ENCODE measurements at places on chromosomes 16 and 17. TPM values are rescaled to one million over a fixed set of nuclear protein-coding genes. Genes with fewer than 3 reads are reported as not detected.

DNA sequence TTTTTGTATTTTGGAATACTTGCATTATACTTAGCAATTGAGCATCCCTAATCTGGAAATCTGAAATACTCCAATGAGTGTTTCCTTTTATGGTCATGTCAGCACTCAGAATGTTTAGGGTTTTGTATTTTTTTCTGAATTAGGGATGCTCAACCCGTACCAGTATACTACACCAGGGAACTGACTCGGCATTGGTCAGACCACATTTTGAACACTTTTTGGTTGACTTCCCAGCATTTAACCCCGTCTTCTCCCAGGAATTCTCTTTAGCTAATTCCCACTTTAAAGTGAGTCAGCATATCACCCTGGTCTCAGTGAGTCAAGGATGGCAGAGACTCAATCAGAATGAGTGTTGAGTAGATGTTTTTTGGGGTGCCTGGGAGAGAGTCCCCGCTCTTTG lies 177.9 kb downstream of the SPECC1 start:
- no peak for DNase-seq

The TSR3 gene
- 41.5 TPM for total RNA-seq

GRCh38 chr17:43840814-43841213 lies 6.2 kb upstream of the CD300LG start:
- peak; percentile 57 for DNase-seq

GRCh38 chr17:48011405-48012150 lies 26.0 kb downstream of the COPZ2 start:
- DNase-seq = peak; percentile 64

DNA sequence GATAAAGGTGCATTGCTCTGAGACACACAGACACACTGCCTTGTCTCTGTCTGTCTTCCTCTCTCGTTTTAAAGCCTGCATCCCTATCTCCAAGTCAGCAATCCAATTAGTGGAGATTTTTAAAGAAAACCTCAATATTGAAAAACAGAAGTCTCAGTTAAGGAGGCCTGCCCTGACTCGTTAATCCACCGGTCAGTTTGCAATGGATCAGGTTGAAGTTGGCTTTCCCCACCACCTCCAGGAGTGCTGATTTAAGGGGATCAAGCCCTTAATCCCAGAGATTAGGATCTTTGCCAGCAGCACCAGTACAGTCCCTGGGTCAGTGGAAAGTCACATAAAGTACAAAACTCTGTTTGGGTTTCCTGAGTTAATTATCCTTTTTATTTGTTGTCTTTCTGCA lies 271.1 kb upstream of the ASIC2 start:
- DNase-seq = no peak

The BCO1 gene
- total RNA-seq = 0.94 TPM

DNA sequence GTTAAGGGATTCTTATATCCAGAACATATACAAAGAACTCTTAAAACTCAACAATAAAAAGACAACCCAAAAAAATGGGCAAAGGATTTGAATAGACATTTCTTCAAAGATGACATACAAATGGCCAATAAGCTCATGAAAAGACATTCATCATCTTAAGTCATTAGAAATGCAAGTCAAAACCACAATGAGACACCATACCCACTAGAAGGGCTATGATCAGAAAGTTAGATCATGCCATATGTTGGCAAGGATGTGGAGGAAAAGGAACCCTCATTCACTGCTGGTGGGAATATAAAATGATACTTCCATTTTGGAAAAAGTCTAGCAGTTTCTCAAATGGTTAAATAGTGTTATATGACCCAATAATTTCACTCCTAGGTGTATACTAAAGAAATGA lies 9.4 kb downstream of the PLD6 start:
- no peak for DNase-seq

The GPRC5C gene
- total RNA-seq = 63.4 TPM

DNA sequence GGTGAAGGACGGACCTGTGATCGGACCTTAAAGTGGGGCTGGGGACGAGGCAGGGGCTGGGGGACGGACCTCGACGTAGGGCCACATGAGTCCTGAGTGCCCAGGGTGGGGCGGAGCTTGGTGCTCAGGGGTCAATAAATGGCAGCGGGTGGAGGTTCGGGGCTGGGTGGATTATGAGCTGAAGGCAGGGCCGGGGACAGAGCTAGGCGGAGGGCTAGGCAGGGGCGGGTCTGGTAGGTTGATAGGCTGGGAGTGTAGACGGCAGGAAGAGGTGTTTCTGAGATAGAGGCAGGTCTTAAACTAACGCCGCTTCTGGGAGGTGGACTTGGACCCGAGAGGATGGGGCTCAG lies 733 bp downstream of the CHRNB1 start:
- no peak for DNase-seq

The ANKRD40CL gene
- not detected for total RNA-seq

- no peak for DNase-seq
These were observed 30.7 kb downstream of the NPTX1 start for GRCh38 chr17:80445726-80446110.

The CHD9NB gene
- total RNA-seq = 1.6 TPM

The CBFA2T3 gene
- not detected for total RNA-seq

GRCh38 chr17:82397449-82398335 lies 20.5 kb upstream of the HEXD start:
- DNase-seq = no peak

All from H4 (cell line).